ENCODE measurements at places on chromosomes 4 and X. TPM values are rescaled to one million over a fixed set of nuclear protein-coding genes. Genes with fewer than 3 reads are reported as not detected.

Gene SPP1
- total RNA-seq: 253 TPM

Gene SSX4
- not detected for total RNA-seq

GRCh38 chr4:7173841-7174449 lies 18.4 kb upstream of the SORCS2 start:
- no peak for DNase-seq

GRCh38 chrX:150475461-150475860 lies 93.0 kb upstream of the MTM1 start:
- no peak for DNase-seq

Gene YY2
- total RNA-seq: 2.5 TPM

Gene USP26
- total RNA-seq: not detected

DNA sequence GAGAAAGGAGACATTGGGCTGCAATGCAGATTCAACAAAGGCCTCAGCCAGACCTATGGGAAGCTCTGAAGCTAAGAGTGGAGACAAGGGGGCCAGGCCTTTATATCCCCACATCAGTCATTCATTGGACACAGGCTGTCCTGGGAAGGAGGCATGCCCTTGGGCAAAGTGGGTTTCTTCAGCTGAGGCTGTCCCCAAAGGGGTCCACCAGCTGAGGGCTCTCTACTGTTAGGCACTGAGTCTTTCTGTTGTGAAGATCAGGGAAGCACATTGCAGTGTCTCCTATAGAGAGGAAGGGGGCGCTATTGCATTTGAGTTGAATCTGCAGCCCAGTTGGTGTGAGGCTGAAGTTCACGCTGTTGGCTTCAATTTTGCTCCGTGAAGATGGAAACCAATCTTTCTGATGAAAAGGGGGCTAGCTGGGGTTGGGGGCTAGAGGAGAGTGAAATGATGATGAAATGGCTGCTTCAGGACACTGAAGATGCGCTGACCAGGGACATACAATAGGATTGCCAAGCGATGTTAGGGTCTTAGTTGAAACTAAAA lies 48.0 kb downstream of the SLC25A5 start:
- peak; percentile 25 for DNase-seq

Gene COMMD8
- 13.8 TPM for total RNA-seq

DNA sequence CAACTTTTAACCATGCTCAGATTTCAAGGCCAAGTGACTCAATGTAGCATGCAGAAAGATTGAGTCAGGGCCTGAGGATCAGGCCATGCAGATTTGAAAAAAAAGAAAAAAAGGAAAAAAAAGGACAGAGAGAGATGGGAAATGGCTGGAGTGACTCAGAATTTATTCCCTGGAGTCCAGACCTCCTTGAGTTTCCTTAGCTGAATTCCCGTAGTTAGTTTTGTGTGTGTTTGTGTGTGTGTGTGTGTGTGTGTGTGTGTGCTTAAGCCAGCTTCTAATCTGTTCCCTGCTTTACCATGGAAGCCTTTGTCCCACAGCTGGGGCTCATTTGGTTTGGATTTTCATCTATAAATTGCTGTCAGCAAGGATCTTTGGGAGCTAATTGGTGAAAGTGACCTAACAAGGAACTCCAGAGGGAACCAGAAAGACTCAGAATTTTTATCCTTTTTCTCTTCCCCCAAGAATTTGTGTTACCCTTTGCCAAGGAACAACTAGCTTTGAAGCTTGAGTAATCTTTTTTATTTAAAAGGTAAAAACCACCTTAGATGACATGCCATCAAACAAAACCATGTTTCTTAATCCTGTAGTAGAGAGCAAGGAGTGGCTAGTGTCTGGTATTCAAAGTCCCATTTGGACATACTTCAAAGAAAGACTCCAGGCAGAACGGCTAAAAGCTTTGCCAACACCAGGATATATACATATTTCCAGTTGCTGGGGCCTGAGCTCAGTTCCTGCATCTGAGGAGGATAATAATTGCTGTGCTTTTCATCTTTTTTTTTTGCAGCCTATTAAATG lies 109.0 kb upstream of the DDIT4L start:
- peak; percentile 68 for DNase-seq

DNA sequence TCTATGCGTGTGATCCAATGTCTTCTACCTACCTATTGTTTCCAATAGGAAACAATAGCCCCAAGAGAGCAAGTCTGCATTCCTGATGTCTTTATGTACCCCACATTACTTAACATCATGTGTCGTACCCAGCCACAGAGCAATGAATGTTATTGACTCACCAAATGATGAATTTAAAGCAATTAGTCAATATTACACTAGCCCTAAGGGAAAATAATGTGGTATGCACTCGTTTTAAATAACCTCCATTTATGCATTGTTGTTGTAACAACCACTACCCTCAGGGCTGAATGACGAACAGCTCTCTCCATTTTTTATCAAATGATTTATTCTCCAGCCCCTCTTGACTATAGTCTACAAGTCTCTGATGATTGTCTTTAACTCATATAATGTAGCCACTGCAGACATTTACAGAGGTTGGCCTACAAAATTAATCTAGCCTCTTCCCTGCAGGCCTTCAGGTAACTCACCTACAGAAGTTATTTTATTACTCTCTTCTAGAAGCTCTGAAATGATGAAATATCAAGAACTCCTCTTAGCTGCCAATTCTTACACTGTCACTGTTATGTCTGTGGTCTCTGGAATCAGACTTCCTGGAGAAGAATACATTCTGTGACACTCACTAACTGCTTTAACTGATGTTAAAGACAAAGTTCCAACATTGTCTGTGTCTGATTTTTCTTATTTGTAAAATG lies 601.7 kb upstream of the GRIA3 start:
- no peak for DNase-seq

Gene NPNT
- total RNA-seq: 30.7 TPM

GRCh38 chr4:110224142-110224541 lies 25.7 kb upstream of the ELOVL6 start:
- no peak for DNase-seq

- DNase-seq: no peak
Measured at GRCh38 chr4:87912164-87913004, 63.1 kb upstream of the SPP1 start.

GRCh38 chr4:105551965-105552746 lies at the start of gene ARHGEF38:
TSS of gene ARHGEF38 (plus strand) at chr4:105552620. CDS start at chr4:105552766, 146 bp downstream.
- no peak for DNase-seq

Gene STATH
- not detected for total RNA-seq

DNA sequence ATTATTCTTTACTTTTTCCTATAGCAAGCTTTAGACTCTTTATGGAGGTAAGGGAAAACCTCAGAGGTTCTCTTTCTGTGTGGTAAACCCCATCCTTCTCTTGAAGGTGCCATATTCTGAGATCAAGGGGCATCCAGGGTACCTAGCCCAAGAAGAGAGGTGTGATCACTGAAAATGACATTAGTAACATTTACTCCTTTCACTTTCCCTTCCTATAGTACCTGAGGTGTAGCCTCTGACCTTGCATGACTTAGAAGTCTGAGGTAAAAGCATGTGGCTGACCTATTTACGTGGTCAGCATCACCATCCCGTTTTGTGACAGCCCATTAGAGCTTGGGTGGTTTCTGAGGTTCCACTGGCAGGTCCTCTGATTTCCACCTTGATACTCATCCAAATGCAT lies 25.7 kb downstream of the SGMS2 start:
- DNase-seq: no peak

Gene ADH4
- total RNA-seq: not detected

- DNase-seq: no peak
Measured at GRCh38 chrX:40872351-40872750, 137.0 kb upstream of the MED14 start.

Data from skin of body (tissue), 3 donors.